GF-D8 (cell line): ENCODE measurements at places on chromosomes 12 and 14.
A peak's percentile ranks its signal among the peaks of the same experiment; 100 is the strongest.

DNA sequence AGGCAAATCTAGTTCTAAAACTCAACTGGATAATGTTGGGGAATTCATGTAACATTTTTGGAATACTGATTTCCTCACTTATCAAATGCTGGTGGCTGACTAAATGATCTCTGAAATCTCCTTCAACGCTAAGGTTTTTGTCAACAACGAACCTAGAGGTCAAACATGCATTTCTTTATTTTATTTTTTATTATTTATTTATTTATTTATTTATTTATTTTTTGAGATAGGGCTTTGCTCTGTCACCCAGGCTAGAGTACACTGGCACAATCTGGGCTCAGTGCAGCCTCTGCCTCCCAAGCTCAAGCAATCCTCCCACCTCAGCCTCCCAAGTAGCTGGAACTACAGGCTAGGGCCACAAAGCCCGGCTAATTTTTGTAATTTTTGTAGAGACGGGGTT lies 64.5 kb downstream of the DUSP16 start:
- no peak for DNase-seq

GRCh38 chr12:113891739-113892520 lies 74.2 kb downstream of the RBM19 start:
- no peak for DNase-seq

- no peak for DNase-seq
These were observed 527.2 kb downstream of the FLRT2 start for GRCh38 chr14:86057018-86057667.

DNA sequence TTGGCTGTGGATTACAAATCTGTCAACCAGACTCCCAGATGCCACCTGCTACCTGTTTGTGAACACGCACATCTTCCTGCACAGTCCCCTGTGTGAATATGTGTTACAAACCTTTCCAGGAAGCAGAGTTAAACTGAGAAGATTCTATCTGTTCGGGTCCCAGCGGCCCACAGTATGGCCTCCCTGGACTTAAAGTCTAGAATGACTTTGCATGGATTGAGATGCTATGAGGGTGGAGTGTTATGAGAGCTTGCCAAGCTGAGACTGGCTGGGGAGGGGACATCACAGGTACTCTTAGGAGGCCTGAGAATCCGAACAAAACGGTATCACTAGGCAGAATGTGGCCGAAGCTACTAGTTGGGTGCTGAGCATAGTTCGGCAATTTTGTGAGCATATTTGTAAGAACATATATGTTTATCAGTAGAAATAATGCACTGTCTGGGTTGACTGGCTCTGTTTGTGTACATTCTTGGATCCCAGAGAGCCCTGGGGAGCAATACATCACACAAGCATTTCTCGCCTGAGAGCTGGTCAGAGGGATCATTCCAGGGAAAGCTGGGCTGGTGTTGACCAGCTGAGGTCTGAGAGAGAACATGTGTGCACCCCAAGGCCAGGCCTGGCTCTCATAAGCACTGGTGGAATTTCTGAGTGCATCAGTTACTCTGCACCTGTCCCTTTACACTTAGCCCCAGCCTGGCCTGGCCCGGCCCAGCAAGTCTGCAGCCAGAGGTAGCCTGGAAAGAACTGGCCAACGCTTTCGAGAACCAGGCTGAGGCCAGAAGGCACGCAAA lies 29.8 kb upstream of the LTBP2 start:
- DNase-seq = no peak

DNA sequence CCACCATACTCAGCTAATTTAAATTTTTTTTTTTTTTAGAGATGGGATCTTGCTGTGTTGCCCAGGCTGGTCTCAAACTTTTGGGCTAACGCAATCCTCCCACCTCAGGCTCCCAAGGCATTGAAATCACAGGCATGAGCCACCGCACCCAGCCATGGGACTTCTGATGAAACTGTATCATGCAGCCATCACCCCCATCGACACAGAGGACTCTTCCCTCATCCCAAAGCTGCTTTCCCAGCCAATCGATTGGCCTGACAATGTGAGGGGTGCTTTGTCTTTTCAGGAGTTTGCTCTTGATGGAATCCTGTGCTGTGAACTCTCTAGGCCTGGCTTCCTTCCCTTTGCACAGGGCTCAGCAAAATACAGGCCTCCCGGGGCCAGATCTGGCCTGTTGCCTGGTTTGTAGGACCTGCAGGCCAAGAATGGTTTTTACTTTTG lies 59.6 kb upstream of the NCOR2 start:
- no peak for DNase-seq

DNA sequence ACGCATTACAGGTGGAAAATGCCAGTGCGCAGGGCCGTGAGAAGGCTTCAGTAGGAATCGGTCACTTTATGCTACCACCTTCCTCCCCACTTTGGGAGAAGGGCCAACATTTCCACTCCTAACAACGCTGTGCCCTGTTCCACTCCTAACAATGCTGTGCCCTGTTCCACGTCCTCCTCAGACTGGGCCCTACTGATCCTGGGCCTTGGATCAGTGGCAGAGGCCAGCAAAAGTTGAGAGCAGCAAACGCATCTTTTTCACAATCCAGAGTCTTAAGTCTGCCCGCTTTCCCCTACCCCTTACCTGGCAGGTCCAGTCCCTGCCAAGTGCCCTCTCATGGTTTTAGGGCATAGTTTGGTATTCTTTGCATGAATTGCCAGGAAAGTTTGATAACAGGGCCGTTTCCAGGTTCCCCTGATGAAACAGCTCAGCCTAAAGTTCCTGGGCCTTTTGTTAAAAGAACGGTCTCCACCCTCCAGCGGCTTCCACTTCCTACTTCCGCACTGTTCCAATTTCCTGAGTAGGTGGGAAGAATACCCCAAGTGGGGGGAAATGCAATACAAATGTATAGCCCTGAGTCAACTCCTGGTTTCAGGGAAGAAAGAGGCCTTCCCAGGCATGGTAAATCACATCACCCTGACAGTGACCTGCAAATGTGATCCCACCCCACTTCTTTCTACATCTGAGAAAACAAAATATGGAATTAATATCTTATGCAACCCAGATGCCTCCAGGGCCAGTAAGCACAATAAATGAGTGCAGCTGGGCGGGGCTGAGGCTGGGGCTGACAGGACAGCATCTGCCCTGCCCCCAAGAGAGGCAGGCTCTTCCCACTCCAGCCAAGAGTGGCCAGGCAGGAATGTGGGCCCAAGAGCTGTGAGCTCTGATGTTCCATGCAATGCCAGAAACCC lies 15.0 kb downstream of the KCTD10 start:
- no peak for DNase-seq

DNA sequence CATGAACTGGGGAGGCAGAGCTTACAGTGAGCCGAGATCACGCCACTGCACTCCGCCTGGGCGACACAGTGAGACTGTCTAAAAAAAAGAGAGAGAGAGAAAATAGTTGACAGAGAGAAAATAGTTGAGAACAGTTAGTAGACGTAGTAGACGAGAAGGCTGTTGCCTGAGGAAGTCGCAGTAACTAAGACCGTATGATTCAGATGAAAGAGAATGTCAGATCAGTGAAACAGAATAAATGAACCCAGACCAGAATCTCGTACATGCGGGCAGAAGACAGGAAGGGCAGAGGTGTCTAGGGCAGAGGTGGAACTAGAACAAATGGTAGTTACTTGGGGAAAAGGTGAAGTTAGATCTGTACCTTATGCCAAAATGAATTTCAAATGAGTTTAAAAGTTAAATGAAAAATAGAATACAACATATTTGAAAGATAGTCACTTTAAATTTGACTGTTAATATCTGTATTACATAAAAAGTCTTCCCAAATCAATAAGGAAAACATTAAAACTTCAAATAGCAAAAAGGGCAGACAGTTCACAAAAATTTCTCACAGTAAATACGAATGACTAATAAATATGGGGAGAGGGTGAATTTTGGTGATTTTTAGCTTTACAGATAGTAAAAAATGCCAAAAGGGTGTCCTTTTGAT lies 17.7 kb downstream of the MDM2 start:
- no peak for DNase-seq

DNA sequence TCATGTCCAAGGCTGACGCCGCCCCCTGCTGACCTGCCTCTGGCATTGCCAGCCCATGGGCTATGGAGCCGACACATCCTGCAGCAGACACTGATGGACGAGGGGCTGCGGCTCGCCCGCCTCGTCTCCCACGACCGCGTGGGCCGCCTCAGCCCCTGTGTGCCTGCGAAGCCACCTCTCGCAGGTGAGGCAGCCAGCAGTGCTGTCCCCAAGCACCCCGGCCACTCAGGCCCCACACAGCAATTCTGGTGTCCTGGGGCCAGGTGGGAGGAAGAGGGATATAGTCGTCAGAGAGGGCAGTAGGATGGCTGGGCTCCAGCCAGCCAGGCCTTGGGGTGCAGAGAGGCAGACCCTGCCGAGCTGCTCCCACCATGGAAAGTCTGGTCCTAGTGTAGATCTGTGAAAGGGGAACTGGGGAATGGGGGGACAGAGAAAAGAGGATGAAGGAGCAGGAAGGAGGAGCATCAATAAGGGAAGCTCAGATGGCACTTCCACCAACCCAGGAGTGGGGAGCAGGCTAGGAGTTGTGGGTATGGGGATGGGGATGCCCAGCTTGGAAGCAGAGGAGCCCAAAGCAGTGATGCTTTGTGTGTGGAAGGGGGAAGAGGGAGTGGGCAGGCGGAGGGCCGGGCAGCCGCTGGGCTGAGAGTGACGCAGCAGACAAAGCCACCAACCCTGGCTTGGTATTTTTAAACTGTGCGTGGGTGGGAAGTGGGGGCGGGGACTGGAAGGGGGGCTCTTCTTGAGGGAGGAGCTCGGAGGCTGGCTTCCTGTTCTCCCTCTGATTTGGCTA lies 4.7 kb downstream of the NAB2 start:
- peak; percentile 7 for DNase-seq

- DNase-seq = no peak
These were observed 228.8 kb upstream of the TBX3 start for GRCh38 chr12:114912811-114913210.

GRCh38 chr14:95183532-95184412 lies 26.4 kb upstream of the DICER1 start:
- no peak for DNase-seq

GRCh38 chr14:24262821-24263733 lies at the start of gene TGM1:
Gene TGM1, minus strand, starts transcription at chr14:24263177. Its CDS starts 825 bp downstream, at chr14:24262352.
- DNase-seq = no peak

GRCh38 chr12:111807232-111807631 lies 34.8 kb upstream of the MAPKAPK5 start:
- DNase-seq = no peak

DNA sequence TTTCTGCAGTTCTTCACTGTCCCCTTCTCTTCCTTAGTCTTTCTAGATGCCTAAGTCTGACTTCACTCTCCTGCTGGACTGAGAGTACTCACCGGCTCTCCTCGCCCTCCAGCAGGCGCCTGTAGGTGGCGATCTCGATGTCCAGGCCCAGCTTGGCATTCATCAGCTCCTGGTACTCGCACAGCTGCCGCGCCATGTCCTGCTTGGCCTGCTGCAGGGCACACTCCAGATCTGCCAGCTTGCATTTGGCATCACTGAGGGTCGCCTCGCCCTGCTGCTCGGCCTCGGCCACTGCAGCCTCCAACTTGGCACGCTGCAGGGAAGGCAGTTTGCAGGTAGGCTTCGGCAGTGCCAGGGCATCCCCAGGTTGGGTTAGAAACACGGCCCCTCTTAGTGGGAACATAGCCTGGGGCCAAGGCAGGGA lies 5.2 kb downstream of the KRT84 start:
- no peak for DNase-seq

- no peak for DNase-seq
These were observed 8.5 kb downstream of the RARG start for GRCh38 chr12:53223389-53224060.

- DNase-seq = no peak
These were observed 69.6 kb upstream of the KRAS start for GRCh38 chr12:25320123-25321006.

DNA sequence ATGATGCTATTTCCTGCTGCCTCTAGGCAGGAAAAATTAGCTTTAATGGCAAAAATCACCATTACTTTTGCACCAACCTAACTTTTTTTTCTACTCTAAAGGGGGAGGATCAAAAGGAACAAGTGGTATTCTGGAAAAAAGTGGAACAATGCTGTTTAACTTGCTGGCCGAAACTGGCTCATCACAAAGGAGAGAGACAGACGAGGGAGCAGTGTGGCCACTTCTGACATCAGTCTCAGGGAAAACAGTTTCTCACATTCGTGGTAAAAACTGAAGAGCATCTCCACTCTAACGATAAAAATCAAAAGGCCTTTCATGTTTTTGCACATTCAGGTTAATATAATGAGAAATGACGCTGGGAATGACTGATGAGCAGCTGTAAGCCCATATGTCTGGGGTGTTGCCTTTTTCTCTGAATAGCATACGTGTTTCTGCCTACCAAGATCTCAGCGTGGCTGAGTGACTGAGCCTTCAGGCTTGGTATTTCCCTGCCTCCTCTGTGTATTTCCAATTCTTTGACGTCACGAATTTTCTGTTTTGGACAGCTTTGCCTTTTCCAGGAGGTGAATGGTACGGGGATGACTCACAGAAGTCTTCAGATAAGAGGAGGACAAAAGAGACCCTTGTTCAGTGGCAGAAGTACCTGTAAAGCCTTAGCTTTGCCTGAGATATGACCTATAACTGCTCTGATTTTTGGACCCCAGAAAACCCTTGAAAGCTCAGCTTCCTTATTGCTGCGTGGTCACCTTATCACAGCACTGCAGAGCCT lies 358.8 kb downstream of the GLT1D1 start:
- DNase-seq = no peak

DNA sequence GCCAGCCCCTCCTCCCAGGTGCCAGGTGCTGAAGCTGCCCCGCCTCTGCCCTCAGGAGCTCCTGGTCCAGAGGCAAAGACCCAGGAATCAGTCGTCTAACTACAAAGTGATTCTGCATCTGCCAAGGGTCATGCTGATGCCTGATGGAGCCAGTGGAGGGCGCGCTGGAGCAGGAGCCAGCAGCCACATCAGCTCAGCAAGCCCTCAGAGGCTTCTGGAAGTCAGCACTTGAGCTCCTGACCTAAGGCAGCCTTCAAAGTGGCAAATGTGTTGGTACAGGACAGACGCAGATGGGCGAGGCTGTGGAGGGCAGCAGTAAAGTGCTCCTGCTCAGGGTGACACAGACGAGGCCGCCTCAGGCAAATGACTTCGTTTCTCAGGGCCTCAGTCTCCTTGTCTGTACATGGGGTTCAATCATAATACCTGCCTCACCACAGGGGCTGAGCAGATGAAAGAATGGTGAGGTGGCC lies 10.9 kb downstream of the C12orf43 start:
- no peak for DNase-seq

DNA sequence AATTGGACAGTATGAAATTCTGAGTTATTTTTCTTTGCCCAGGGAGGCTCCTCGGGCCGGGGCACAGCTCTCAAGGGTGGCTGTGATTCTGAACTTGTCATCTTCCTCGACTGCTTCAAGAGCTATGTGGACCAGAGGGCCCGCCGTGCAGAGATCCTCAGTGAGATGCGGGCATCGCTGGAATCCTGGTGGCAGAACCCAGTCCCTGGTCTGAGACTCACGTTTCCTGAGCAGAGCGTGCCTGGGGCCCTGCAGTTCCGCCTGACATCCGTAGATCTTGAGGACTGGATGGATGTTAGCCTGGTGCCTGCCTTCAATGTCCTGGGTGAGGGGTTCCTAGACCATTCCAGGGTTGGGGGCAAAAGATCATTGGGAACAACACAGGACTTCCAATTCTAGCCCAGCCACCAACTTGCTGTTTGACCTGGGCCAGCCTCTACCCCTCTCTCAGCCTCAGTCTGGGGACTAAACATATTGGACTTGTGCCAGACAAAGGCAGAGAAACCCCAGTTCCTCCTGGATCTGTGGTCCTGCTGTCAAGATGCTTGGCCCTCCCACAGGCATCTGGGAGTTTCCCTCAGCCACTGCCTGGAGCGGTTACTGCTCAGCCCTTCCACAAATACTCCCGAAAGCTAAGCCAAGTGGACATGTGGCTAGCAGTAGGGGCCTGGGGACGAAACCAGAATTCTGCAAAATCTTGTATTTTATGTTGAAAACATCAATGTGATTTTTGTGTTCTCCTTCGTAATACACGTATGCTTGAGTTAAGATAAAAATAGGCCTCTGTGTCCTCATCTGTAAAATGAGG lies 3.5 kb downstream of the OAS3 start:
- DNase-seq = no peak

GRCh38 chr14:99271221-99271941 lies 616 bp downstream of the BCL11B start:
- DNase-seq = no peak
